ENCODE measurements at places on chromosomes 5 and 9. TPM values are rescaled to one million over a fixed set of nuclear protein-coding genes. Genes with fewer than 3 reads are reported as not detected.
A peak's percentile ranks its signal among the peaks of the same experiment; 100 is the strongest.

LCN1 gene
- polyA plus RNA-seq: not detected

GRCh38 chr9:110763568-110763967 lies 95.0 kb downstream of the MUSK start:
- DNase-seq: no peak

- DNase-seq: no peak
Measured at GRCh38 chr9:134838651-134839454, 41.8 kb upstream of the FCN2 start.

- DNase-seq: no peak
Measured at GRCh38 chr5:132688536-132689339, 14.9 kb downstream of the IL4 start.

DNA sequence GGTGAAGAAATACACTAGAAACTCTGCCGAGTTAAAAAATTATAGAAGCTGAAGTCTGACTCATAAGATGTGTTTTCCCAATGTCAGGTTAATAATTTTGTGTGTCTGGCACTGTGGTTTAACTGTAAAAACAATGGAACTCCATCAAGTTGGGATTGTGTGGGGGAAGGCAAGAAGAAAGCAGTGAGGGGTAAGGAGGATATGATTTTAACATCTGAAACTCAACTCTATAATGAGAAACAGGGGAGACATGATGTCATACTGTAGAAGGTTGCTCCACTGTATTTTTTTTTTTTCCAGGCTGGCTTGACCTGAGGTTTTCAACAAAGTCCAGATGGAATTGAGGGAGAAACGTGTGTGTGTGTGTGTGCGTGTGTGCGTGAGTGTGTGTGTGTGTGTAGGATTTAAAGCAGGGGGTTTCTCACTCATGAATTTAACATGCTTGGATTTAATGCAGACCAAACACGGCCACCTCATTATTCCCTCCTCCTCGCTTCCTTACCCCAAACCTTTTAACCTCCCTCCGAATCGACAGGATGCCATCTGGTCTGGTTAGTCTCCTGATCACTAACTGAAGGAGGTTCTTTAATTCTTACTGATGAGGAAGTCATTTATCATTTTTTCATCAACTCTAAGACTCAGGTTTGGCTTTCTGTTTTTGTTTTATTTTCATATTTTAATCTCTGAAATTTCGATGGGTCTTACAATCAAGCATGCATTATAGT lies 140.2 kb upstream of the LPAR1 start:
- DNase-seq: no peak

GRCh38 chr5:124056326-124056990 lies 544.5 kb downstream of the CSNK1G3 start:
- no peak for DNase-seq

KLHL9 gene
- 51.0 TPM for polyA plus RNA-seq

TBC1D13 gene
- polyA plus RNA-seq: 26.3 TPM

- DNase-seq: no peak
Measured at GRCh38 chr9:126341902-126342301, 15.3 kb downstream of the MVB12B start.

LCN9 gene
- polyA plus RNA-seq: not detected

C9 gene
- polyA plus RNA-seq: not detected

DNA sequence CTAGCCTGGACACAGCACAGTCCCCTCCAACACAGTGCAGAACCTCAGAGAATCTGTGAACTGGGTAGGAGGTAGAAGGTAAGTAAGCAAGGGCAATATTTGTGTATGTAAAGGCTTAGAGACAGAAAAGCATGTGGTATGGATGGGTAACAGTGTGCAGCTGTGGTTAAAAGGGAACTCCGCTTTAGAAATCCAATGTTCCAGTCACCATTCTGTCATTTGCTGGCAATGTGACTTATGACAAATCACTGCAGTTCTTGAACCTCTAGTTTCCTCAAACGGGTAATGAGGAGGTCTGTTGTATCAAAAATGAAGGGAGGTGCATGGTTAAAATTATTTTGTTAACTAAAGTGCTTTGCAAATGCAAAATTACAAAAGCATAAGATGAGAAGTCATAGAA lies 125.5 kb upstream of the IFNE start:
- DNase-seq: no peak

DNA sequence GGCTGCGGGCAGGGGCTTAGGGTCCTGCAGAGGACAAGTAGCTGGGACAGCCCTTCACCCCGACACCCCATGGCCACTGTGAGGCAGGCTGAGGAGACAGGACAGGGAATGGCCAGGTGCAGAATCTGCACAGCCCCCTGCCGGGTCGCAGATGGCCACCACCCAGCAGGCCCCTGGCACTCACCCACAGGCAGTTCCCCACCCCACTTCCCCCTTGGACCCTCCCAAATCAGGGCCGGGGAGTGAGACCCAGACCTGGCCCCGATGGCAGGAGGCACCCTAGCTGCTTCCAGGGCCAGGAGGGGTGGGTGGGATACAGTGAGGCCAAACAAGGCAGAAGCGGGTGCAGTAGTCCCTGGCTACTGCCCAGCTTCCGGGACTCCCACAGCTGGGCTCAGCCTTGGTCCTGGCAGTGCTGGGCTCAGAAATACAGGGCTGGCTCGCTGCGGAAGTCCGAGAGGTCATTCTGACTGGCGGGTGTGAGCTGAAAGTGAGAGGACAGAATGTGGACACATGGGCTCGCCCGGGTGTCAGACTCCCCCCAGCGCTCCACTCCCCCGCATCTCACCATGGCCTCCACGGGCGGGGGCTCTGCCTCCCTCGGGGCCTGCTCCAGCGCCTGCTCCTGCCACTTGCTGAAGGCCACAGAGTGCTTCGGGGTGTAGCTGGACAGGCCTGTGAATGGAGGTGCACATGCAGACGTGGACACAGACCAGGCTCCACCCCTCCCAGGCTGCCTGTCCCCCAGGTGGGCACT lies 3.4 kb downstream of the SSNA1 start:
- no peak for DNase-seq

EQTN gene
- 0.52 TPM for polyA plus RNA-seq

GRCh38 chr9:29958469-29958868 lies 2385.2 kb upstream of the C9orf72 start:
- DNase-seq: no peak

- no peak for DNase-seq
Measured at GRCh38 chr5:150328515-150328914, 25.8 kb upstream of the ARSI start.

DNA sequence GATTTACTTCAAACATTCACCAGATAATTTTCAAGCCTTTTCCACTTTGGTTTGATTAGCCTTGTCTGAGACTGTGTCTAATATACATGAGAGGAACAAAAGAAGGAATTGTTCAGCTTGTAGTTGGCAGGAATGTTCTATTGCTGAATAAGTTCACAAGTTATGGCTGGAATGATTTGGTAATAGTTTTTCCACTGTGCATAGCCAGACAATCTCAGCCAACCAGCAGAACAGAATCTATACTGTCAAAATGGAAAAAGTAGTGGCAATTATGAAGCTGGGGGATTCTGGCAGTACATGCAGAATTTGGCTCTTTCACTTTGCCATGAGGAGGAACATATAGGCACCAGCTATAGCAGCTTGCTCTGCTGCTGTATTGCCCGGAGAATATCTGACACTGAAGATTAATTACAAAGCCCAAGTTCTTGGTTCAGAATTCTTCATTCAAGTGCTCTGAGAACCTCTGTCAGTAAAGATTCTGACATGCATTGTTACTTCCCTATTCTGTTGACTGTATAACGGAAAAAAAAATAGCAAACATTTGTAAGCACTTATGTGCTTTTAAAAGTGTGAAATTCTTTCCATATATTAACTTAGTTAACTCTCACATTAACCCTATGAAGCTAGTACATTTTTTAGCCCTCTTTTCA lies 150.6 kb downstream of the PRR16 start:
- DNase-seq: peak; percentile 31

FSTL4 gene
- 0.15 TPM for polyA plus RNA-seq

PCDHGA5 gene
- 4.5 TPM for polyA plus RNA-seq

LHX3 gene
- polyA plus RNA-seq: not detected

- DNase-seq: peak; percentile 68
Measured at GRCh38 chr9:131722255-131722654, 17.6 kb downstream of the RAPGEF1 start.

- DNase-seq: no peak
Measured at GRCh38 chr5:83009408-83009807, 67.8 kb downstream of the TMEM167A start.

BNC2 gene
- 12.4 TPM for polyA plus RNA-seq

ZDHHC11B gene
- 24.9 TPM for polyA plus RNA-seq

DNA sequence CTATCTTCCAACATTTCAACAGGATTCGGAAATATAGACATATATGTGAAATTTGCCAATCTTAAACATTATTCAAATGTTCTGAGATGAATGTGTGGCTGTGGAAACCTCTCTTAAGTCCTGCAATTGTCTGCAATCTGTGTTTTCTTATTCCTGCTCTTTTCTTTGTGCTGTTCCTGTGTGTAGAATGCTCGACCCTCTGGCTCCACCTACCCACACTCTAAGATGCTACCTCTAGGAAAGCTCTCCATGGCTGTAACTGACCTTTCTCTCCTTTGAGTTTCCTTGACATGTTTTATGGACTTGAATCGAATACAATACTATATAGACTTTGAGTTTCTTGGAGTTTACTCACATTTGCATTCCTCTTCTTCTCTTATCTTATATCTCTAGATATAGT lies 120.6 kb upstream of the ASTN2 start:
- DNase-seq: no peak

GRCh38 chr9:107279086-107279485 lies 4.0 kb upstream of the RAD23B start:
- no peak for DNase-seq

CRHBP gene
- polyA plus RNA-seq: 0.48 TPM

DNA sequence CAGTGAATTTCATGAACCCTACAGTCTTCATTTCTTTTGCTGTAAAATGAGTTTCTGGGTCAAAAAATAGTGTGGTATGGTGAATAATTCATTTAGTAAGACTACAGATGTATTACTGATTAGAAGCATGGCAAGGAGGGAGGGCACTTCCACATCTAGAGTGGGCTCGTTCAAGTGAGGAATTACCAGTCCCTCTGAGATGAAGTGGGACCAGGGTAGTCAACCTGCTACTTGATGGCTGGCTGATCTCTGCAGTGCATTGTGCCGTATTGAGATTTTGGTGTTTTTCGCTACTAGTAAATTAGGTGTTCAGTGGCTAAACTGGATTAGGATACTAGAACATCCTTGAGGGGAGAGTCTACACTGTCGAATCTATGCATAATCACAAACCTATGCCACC lies 10.8 kb downstream of the CDC37L1 start:
- DNase-seq: no peak

DNA sequence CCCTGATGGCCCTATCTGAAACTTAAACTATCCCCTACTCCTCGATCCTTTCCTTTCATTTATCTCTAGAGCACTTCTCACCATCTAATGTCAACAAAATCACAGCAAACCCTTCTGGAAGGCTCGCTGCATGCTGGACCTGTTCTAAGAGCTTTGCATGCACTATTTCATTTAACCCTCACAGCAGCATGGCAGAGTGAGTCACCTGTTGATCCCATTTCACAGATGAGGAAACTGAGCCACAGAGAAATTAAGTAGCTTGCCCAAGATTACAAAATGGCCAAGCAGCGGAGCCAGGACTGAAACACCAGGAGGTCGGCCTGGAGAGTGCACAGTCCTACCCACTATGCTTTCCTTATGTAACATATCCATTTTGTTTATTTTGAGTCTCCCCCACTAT lies 93.1 kb downstream of the ZNF622 start:
- no peak for DNase-seq

- no peak for DNase-seq
Measured at GRCh38 chr5:176368726-176369125, 3.4 kb downstream of the ARL10 start.

DNA sequence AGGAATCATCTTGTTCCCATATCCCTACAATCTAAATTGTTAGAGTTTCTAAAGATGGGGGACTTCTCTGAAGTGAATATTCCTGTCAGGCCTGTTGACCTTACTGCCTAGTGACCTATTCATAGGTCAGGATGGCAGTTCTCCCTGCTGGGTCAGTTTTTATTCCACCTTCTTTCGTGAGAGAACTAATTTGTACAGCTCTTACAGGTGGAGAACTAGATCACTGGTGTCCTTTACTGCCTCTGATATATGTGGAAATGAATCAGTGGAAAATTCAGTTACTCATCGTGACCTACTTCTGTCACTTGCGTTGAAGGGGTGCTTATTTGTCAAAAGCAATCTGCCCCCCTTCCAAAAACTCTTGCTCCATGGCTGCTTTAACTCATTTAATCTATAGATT lies 164.9 kb downstream of the CD180 start:
- DNase-seq: no peak

DNA sequence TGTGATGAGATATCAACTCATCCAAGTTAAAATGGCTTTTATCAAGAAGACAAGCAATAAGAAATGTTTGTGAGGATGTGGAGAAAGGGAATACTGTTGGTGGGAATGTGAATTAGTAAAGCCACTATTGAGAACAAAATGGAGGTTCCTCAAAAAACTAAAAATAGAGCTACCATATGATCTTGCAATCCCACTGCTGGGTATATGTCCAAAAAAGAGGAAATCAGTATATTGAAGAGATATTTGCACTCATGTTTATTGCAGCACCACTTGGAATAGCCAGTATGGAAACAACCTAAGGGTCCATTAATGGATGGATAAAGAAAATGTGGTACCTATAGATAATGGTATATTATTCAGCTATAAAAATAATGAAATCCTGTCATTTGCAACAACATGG lies 25.1 kb downstream of the PPIP5K2 start:
- no peak for DNase-seq

GRCh38 chr5:179747811-179748210 lies 15.2 kb downstream of the MAML1 start:
- no peak for DNase-seq

DNA sequence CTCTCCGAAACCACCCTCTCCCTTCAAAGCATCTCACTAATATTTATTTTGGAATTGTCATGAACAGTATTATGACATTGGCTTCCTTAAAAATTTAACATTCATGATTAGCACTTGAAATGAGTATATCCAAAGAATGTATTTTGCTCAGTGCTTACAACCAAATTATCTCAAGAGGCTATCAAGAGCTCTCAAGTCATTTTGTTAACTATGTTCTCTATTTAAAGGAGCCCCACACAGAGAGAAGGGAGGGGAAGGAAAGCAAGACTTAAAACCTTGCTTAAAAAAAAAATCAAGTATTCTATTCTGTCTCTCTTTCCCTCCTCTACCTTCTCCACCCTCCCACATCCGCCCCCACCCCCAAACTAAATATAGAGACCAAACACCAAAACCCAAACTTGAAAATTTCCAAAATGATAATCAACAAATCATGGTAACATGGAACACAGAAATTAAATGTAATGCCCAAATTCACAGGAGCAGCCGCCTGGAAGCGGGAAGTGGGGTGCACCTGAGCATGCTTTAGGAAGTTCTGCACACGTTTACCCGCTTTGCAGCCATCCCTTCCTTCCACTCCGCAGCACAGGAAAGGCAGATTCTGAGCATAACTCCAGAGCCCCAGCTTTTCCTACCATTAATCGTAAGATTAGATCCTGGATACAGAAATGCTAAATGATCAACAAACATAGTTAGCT lies 66.9 kb downstream of the EBF1 start:
- no peak for DNase-seq

DNA sequence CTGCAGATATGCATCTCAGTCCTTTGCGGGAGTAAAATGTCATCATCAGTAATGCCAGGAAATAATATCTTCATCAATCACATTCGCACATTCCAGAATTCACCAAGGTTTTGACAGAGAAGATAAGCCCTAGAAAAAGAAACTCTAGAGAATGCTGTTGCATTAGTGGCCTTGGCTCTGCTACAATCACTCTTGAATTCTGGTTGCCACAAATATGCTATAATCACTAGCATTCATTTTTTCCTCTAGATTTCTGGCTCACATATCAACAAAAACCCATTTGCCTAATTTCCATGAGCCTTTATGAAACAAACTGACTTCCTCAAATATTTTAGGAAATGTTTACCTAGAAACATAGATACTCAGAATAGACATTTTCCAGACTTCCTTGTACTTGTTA lies 653.4 kb downstream of the ANXA1 start:
- no peak for DNase-seq

LECT2 gene
- polyA plus RNA-seq: 1.2 TPM

Measured in right lung (tissue), 10 donors.